ENCODE measurements at places on chromosomes 1 and 21.

GRCh38 chr1:226882187-226882586, 11.8 kb downstream of the PSEN2 start:
- DNase-seq = no peak

DNA sequence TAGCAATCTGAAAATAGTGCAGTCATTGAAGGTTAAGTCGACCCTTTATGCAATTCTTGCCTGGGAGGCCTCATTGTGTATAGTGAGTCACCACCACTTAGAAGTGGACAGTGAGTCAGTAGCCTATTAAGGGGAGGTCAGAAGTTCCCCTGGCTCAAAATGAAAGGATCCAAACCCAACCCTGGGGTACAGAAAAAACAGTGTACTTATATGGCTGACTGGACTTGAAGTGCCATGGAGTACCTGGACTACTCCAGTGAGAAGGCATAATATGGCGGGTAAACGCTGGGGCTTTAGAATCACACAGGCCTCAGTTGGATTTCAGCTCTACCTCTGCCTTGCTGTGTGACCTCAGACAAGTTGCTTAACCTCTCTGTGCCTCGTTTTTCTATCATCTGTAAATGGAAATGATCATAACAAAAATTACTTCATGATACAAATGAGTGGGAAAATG, 2.2 kb upstream of the BCL9 start:
- DNase-seq = no peak

DNA sequence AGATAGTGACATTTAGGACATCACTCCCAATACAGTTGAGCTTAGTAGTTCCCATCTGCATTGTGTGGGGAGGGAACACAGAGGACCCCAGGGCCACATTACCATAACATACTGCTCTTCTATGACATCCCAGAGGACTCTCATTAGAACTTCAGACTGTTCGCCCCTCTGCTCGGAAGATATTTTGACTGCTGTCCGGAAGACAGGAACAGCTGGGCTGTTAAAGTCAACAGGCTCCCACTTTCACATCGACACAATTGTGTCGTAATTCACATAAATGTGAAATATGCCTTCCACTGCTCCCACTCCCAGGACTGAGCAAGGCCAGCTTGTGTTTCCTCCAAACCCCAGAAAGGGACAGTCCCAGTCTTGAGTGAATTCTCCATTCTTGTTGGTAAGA, 158.4 kb downstream of the SEC16B start:
- no peak for DNase-seq

GRCh38 chr21:25850126-25850842, 115.5 kb downstream of the GABPA start:
- DNase-seq = no peak

DNA sequence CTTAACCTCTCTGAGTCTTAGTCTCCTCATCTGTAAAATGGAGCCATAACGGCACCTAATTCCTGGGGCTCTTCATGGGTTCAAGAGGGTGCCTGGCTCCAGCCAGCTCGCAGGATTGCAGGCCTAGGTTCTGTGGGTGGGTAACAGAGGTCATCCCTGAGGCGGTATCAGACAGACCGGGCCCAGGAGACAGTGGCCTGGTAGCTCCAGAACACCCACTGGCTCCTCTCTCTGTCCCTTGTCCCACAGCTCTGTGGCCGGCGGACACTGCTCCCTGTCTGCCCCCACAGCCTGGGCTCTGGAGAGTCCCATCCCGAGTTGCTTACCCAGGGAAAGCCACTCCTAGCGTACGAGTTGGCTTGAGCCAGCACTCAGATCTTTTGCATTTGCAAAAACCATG, 150.3 kb downstream of the PEX14 start:
- no peak for DNase-seq

GRCh38 chr21:29689753-29690152, 250.0 kb downstream of the GRIK1 start:
- DNase-seq = no peak

GRCh38 chr1:68379085-68379478, 70.7 kb downstream of the RPE65 start:
- DNase-seq = no peak

DNA sequence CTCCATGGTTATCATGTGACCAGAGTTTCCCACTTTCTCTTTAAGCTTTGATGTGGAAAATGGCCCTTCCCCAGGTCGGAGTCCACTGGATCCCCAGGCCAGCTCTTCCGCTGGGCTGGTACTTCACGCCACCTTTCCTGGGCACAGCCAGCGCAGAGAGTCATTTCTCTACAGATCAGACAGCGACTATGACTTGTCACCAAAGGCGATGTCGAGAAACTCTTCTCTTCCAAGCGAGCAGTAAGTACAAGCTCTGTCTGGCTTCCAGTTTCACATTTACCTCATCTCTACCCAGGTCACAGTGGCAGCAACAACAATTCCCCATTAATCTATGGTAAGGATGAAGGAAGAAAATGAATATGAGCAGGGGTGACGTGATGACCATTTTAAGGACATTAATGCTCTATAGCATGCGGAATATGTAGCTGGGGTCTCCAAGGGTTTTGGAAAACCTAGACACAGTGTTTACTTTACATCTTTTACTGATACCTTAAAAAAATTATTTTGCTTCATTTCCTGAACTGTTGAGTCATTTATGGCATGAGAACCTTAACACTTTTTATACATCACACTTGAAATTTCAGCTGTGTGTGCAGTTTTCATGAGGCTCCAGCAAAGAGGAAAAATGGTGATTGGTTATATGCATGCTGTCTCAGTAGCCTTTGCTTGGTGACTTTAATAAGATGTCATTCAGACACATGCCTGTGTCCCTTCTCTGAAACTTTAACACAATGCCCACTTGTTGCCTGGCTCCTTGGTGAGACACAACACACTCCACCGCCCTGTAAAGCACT, 286.3 kb upstream of the SGIP1 start:
- peak; percentile 33 for DNase-seq

DNA sequence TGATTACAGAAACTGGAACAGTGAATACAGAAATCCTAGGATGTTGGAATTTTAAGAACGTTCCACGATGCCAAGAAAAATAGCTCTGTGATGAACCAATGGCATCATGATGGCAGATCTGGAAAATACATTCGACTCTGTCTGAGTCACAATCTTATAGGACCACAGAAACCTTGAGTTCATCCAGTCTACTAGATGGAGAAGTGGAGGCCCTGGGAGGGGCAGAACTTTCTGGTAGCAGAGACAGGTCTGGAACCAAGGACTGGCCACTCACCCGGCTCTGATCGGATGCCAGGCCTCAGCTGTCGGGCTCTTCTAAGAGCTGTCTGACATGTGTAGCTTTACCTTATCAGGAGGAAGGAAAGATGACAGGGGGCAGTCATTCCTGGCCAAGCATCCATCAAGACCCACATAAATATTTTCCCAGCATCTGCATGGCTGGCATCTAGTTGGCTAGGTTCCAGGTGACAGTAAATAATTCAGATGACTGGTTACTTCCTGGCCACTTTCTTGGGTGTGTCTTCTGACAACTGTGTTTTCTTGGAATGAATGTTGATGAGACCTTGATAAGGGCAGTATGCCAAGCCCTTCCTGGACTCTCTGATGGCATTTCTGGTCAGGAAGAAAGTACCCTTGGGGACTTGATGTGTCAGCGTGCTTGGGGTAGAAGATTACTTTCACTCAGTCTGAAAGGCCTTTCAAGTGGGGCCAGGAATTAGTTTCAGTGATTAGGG, 72.6 kb upstream of the TRABD2B start:
- DNase-seq = no peak

- DNase-seq = no peak
Measured at GRCh38 chr1:30445449-30445848, 277.9 kb downstream of the MATN1 start.

Data from stimulated activated CD4-positive, alpha-beta T cell treated with anti-CD3 and anti-CD28 coated beads, Interleukin-15, amount 100 ng/mL, for 48 hours (primary cell).